ENCODE measurements at places on chromosomes 16 and 17. TPM values are rescaled to one million over a fixed set of nuclear protein-coding genes. Genes with fewer than 3 reads are reported as not detected.

GRCh38 chr17:67415291-67415690 lies 38.2 kb downstream of the PITPNC1 start:
- no peak for DNase-seq

DNA sequence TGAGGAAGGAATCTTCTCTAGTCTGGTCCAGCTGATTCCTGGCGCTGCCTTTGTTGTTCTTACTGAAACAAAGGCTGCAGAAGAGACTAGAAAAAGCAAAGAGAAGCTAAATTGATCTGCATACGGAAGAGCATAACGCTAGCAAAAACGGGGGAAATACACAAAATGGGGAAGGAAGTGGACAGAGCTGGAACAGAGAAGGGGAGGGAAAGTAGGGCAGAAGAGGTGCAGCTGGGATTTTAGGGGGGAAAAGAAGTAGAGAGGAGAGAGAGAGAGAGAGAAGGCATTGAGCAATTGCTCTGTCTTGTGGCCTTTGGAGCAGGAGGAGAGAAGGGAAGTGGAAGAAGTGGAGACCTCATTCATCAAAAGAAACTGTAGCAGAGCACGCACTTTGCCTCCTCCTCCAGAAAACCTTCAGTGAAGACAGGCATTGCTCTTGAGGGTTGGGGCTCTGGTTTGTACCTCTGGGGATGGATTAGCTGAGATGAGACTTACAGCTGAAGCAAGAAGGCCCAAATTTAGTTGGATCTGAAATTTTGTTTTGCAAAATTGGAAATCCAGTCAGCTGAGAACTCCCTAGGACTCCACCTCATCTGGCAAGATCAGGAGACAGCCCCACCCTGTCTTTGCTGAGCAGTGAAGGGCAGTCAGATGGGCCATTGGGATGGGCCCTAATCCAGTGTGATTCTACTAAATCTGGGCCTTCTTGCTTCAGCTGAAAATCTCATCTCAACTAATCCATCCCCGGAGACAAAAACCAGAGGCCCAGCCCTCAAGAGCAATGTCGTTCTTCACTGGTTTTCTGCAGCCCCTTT lies 55.8 kb downstream of the CDRT4 start:
- no peak for DNase-seq

DNA sequence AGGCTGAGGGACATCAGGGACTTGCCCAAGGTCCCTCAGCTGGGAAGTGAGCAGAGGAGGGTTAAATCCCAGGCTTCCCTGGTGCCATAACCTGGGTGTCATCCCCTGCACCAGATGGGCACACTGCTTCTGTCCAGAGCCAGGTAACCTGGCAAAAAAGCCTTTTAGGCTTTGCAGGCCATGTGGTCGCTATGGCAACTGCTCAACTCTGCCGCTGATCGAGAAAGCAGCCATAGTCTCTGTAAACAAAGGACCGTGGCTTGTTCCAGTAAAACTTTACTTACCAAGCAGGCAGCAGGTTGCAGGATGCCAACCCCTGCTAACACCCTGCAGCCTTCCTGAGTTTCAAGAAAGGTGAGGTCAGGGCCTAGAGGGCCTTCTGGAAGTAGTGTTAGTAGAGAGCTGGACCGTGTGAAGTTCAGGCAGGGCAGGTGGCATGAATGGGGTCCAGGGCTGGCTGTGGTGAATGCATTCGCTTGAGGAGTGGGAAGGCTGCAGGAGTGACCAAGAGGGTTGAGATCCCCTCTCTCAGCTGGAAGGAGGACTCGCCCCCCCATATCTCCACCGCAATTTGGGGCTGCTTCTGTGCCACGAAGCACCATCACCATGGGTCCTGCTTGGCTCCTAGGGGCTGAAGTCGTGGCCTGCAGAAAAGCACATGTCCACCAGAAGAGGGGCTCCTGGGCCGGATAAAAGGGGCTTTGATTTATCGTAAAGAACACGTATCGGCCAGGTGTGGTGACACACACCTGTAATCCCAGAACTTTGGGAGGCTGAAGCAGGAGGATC lies 91.3 kb downstream of the SOCS1 start:
- no peak for DNase-seq

DNA sequence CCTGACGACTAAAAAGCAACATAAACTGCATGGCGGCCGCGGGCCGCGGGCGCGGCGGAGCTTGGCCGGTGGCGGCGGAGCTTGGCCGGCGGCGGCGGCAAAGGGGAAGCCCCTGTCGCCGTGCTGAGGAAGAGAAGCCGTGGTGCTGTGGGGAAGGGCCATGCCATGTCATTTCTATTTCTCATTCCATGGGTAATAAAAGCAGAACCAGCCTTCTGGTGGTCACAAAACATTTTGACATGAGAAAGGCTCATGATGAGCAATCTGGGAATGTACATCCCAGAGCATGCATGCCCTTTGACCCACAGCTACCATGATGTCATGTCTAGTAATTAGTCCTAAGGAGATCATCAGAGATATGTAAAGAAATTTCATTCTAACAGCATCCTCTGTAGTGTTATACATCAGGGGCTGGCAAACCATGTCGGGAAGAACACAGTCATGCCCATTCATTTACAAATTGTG lies 23.9 kb upstream of the HEATR6 start:
- DNase-seq: peak; percentile 45

The CD300H gene
- 1.5 TPM for total RNA-seq

The IRF8 gene
- 1.8 TPM for total RNA-seq

The IQCK gene
- total RNA-seq: 6.9 TPM
